ENCODE measurements at places on chromosomes 1 and 21.

- no peak for DNase-seq
Measured at GRCh38 chr1:96333522-96334235, 387.9 kb upstream of the PTBP2 start.

- DNase-seq: no peak
Measured at GRCh38 chr1:68051475-68051874, 1.0 kb upstream of the DIRAS3 start.

DNA sequence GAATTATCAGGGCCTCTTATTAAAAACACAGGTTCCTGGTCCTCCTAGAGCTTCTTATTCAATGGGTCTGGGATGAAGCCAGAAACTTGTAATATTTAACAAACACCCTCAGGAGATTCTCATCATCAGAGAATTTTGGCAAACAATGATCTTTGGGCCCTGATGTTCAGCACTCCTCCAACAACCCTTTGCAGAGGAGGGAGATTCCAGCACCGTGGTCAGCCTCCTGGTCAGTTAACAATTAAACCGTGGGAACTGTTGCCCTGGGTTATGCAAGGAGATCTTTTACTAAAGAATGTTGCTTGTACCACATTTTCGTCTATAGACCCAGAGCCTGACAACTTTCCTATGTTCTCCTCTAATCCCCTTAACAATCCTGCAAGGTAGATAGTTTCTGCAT is 294.4 kb downstream of the PLPP3 start:
- DNase-seq: no peak

DNA sequence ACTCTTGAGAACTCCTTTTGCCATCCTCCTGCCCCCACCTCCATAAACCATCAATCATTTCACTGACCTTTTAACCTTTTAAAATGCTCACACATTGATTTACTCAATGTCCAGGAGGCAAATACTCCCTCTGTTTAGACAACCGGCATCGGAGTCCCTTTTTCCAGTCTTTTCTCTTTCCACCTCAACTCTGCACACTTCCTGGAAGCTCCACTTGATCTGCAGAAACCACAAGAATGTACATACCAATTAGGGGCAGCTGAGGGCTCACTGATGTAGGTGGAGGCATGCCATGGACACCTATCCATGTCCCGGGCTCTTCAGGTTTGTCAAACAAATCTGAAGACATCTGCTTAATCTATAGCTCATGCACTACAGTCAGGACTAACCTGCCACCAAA is 5.3 kb upstream of the AMIGO1 start:
- DNase-seq: no peak

- no peak for DNase-seq
Measured at GRCh38 chr1:98402860-98403259, 258.7 kb upstream of the SNX7 start.

GRCh38 chr1:169844941-169845608 is 48.6 kb downstream of the SCYL3 start:
- DNase-seq: no peak

- no peak for DNase-seq
Measured at GRCh38 chr1:180221462-180221861, 8.6 kb upstream of the LHX4 start.

- no peak for DNase-seq
Measured at GRCh38 chr1:30259631-30260030, 463.8 kb downstream of the MATN1 start.

DNA sequence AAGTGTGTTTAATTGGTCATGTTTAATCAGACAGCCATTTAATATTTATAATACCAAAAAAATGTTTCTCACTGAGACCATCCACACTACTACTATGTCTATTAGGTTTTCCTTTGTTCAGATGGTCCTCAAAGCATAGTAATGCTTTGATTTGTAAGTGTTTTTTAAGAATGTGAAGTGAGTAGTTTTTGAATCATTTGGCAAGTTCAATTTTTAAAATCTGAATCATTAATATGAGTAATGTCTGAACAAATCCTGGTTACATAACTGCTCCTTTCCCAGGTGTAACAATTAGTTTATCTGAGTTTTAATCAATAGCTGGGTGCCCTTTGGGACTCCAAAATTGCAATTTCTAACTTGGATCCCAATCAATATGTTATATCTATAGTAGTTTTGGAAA is 23.5 kb upstream of the RPL5 start:
- no peak for DNase-seq

- no peak for DNase-seq
Measured at GRCh38 chr1:65064981-65065380, 83.0 kb upstream of the AK4 start.

DNA sequence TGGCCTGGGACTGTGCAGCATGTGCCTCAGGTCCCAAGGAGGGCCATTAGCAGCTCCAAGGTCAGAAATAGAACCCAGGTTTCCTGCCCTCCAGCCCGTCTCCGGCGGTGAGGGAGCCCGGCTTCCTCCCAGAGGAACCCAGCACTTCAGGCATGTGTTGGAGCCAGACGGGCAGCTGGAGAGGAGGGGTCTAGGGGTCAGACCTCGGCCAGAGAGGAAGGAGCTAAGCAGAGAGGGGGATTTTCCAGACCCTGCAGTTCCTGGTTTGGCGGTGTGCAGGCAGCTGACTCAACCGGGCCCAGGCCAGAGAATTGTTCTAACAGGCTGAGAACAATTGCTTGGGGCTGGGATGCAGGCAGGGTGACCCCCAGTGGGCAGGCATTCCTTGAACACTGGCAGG is 37.1 kb downstream of the HSPG2 start:
- DNase-seq: no peak

- no peak for DNase-seq
Measured at GRCh38 chr1:119046785-119047438, 58.8 kb upstream of the TBX15 start.

DNA sequence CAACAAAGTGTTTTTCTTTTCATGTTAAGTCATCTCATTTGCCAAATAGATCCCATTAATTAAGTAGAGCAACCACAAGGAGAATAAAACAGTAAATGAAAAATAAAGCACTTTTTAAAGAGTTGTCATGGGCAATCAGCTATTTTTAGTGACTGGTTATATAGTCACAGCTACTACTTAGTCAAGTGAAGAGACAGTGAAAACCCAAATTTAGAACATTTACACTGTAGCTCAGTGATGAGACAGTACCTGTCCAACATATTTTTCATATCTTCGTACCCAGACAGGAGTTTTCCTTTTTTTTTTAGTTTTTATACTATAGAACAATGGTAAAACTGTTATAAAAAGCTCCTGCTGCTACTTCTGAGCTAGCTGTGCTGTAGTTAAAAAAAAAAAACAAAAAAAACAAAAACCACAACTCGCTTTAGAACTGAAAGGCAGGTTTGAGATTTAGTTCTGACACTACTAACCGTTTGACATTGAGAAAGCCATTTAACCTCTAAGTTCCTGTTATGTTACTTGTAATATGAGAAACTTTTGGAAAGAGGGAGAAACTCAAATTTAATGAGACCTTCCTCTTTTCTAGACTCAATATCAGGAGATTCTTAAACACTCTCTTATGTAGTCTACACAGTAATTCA is 777.5 kb downstream of the ADGRL2 start:
- DNase-seq: no peak

All from keratinocyte (primary cell).